ENCODE measurements at places on chromosomes 1 and 21.

DNA sequence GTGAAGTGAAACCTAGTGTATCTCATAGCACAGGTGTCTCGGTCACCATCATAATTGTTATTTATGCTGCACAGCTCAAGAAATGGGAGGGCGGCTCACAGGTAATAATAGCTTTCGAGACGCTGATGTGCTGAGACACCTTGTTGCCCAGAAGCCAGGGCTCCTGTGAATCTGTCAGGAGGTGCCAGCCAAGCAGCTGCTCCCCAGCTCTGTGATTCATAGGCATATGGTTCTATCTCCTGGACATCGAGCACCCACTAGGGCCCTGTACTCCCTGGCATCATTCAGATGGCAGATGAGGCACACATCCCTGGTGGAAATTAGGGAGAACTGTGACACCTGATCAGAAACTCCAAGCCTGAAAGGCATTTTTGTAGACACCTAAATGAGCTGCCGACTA is 53.5 kb downstream of the SYT6 start:
- DNase-seq = no peak

DNA sequence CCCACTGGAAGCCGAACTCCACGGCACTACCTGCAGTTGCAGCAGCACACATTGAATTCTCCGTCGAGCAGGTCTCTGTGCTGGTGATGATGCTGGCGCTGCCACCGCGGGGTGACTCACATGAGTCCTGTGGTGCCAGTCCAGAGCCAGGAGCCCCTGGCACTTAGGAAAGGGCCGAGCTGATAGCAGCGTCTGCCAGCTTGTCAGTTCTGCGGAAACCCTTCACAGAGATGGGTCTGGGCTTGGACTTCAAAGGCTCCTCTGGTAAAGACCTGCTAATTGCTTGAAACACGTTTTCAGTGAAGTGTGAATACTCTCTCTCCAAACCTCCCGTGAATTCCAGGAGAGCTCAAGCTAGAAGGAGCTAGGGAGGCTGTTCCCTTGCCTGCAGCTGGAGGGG is 92.2 kb downstream of the GRIK3 start:
- no peak for DNase-seq

DNA sequence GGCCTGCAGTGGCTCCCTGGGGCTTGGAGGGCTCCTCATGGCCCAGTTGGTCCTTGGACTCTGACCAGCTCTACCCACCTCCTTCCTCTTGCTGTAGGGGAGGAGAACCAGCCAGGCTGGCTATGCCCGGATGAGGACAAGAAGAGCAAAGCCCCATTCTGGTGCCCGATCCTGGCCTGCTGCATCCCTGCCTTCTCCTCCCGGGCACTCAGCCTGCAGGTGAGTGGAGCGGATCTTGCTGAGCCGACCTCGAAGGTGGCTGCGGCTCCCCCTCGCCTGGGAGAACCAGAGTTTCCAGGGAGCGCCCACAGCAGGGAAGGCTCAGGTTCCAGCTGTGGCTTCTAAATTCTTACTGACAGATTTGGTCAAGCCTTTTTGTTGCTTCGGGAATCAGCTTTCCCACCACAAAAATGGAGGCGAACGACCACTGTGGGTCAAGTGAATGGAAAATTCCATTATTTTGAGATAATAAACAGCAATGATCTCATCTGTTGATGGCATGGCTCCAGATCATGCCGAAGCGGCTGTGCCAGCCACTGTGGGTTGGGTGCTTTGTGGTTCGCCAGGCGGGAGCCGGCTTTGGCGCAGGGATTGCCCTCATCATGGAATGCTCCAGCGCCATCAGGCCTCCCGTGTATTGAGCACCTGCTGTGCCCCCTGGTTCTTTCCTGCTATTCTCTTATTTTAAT is 106.5 kb upstream of the ACTL8 start:
- DNase-seq = no peak

- no peak for DNase-seq
Measured at GRCh38 chr21:21973806-21974205, 975.6 kb downstream of the NCAM2 start.

GRCh38 chr1:107145637-107146036 is 4.8 kb downstream of the NTNG1 start:
- no peak for DNase-seq

DNA sequence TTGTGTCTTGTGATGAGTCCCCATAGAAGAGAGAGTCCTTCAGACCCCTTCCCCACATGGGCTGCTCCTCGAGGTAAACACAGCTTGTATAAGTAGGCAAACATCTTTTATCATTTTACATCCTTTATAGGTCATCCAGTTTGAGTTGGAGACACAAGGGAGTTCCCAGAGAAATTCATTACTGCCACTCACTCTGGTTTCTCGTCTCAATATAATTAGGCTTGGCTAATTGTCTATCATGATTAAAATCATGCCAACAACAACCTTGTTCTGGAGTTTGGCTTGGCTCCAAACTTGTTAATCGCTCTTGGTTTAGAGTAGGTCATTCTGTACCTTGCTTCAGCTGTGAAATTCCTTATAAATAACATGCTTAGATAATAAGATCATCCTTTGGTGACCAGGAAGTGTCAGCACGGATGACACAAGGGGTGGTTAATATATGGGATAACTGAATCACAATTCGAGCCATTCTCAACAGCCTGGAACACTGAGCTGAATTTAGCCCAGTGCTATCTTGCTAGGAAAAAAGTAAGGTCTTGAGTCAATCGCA is 70.7 kb upstream of the DAB1 start:
- DNase-seq = no peak

- DNase-seq = no peak
Measured at GRCh38 chr1:55724551-55725325, 509.6 kb upstream of the USP24 start.

- DNase-seq = no peak
Measured at GRCh38 chr1:158100498-158100897, 80.2 kb upstream of the CD1D start.

DNA sequence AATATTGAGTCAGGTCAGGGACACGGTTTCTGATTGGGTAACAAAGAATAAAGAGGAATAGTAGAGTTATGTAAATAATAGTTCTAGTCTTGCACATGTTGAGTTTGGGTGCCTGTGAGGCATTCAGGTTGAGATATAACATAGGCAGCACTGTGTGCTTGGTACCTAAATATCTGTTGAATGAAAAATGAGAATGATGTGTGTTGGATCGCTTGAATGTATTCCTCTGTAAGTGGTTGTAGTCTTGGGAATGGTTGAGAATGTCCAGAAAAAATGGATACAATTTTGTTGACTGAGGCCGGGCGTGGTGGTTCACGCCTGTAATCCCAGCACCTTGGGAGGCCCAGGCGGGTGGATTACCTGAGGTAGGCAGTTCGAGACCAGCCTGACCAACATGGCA is 116.3 kb upstream of the HNRNPU start:
- DNase-seq = no peak

Data from memory B cell (primary cell).